ENCODE measurements at places on chromosomes 5 and 9.

- DNase-seq = no peak
Observed at GRCh38 chr5:56479696-56480077, 246.6 kb upstream of the ANKRD55 start.

GRCh38 chr5:124828731-124829234, 82.3 kb upstream of the ZNF608 start:
- no peak for DNase-seq

DNA sequence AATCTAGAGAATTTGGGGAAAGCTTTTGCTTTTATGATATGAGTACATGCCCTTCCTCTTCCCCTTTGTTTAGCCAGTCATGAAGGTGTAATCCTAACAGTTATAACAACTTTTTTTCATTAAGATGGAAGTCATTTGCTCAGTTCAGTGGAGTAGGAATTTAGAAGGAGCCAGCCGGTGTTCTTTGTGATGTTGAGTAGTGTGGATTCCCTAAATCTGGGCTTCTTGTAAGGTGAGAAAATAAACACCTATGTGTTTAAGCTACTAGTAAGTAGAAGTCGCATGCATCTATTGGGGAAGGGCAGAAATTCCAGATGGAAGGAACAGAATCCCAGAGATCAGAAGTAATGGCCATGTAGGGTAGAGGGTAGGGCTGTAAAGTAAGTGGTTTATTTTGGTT, 13.6 kb upstream of the CNTLN start:
- DNase-seq = no peak

GRCh38 chr5:16931334-16932110, 4.6 kb downstream of the MYO10 start:
- no peak for DNase-seq

DNA sequence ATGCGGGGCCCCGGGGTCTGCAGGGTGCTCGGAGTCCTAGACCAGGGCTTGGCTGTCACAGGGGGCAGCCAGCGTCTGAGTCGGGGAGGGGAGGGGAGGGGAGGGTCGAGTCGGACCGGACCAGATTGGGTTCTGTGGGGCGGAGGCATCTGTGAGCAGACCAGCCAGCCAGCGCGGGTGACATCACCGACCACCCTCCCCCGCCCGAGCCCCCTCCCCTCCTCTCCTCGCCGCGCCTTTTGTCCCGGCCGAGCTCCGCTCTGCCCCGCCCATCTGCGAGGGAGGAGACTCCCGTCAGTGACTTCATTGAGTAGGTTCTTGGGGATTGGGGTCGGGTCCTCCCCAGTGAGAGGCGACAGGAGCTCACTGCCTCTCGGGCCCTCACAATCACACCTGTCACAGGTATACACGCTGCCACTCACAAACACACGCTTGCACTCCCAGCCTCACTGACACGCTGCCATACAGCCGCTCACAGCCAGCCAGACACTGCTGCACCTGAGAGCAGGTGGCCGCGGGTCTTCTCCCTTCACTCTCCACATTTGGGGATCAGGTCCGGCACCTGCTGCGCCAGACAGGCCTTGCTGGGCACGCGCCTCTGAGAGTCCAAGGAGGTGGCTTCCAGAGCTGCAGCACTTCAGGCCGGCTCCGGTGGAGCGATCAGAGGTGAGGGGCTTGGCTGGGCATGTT, 546 bp downstream of the DNAJB5 start:
- DNase-seq = no peak

- no peak for DNase-seq
Observed at GRCh38 chr5:142478113-142478512, 153.3 kb upstream of the SPRY4 start.

- DNase-seq = no peak
Observed at GRCh38 chr5:179764056-179764455, 29.7 kb upstream of the LTC4S start.

- DNase-seq = no peak
Observed at GRCh38 chr9:137253717-137254623, 1.2 kb upstream of the NELFB start.
